AG10803 (cell line): ENCODE measurements at places on chromosomes 7 and 10.

GRCh38 chr10:69902835-69903535 lies 101.3 kb downstream of the COL13A1 start:
- DNase-seq, result no peak

DNA sequence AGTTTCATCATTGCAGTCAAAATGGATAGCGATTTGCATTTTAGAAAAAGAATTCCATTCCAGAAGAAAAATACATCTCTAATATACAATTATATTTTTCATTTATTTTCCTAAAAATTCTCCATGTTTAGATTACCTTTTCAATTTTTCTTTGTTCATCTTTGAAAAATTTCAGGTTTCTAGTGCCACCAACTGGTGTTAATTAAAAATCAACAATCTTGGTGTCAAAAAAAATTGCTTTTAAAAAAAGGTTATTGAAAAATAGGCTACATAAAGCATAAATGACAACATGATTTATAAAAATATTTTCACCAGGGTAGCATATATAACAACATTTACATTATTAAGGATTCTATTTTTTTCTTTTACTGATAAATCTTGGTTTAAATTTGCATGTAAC lies 53.0 kb downstream of the CCDC186 start:
- DNase-seq, result no peak

DNA sequence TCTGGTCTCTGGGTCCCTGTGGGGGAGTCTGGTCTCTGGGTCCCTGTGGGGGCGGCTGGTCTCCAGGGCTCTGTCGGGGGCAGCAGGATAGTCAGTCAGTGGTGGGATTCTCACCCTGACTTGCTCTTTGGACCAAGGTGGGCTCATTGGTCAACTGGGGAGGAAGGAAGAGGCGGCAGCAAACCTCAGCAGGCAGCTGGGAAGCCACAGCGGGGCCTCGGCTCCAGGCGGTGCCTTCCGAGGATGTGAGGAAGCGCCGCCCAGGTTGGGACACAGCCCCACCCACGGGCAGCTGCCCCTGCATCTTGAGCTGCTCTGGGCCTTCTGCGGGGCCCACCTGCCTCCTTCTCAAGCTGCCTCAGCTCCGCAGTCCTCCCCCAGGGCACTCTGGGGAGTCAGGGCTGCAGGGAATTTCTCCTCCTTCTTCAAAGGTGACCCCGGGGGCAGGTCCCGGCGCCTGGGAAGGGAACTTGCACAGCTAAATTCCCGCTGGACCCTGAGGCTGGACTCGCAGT lies 20.4 kb upstream of the KNDC1 start:
- no peak for DNase-seq

DNA sequence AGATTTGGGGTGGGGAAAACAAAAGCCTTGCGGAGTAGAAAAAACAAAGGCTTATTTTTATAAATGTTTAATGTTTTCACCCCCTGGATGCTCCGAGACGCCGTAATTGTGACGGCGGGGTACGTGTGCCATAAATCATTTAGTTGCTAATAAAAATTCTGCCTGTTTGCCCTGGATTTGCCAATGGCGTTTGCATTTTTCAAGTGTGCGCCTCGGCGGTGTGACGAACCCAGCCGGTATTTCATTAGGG lies 2.5 kb upstream of the TNRC18 start:
- DNase-seq, result peak; percentile 87

GRCh38 chr7:80731281-80731680 lies 92.8 kb downstream of the CD36 start:
- no peak for DNase-seq

DNA sequence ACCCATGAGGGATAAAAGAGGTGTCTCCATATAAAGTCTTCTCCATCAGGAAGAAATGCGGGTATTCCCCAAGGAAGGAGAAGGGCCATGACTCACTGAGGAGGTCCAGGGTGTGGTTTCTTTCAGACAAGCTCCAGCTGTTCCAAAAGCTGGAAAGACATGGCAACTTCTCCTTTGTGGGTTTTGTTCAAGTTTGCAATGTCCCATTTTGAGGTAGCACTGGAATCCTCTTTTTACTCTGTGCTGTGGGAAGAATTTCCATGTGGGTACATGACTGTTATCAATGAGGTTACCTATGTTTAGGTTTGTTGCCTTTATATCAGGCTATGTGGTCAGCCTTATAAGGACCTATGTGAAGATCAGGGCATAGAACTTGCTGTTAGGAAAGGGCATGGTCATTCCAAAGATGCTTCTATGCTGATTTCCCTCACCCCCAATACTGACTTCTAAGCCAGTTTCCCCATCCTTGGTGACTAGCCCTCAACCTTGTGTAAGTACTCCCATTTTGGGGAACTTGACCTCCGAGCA lies 697.5 kb downstream of the INHBA start:
- peak; percentile 92 for DNase-seq

- no peak for DNase-seq
Observed at GRCh38 chr7:11261470-11261869, 287.8 kb downstream of the PHF14 start.

GRCh38 chr7:33193308-33193864 lies 64.0 kb downstream of the BBS9 start:
- no peak for DNase-seq

DNA sequence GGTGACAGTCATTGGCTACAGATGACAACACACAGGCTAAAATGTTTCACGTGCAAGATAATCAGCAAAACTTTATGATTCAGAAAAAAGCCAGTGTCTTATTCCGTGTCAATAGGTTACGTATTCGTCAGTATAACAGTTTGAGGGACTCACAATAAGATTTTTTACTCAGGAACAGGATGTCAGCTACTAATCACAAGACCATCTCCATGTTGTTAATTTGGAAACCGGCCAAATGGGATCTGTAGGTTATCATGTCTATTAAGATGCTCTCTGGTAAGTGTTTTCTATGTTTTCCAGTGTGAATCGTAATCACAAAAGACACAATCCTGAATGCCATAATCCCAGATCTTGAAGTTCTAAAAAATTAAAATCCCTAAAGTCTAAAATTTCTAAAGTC lies 197.3 kb downstream of the ETV1 start:
- no peak for DNase-seq

DNA sequence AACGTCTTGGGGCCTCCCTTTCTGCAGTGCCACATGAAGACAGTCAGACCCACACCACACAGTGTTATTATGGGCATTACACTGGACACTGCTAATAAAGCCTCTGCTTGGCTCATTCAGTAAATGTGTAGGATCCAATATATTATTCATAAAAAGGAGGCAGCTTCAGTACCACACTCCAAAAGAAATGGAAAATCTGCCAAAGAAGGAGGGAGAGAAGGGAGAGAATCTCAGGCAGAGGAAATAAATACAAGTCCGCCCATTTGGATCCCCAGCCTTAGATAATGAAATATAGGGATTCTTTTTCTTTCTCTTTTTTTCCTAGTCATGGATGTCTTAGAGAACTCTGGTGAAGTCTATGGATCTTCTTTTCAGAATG lies 162.2 kb downstream of the ELMO1 start:
- no peak for DNase-seq

DNA sequence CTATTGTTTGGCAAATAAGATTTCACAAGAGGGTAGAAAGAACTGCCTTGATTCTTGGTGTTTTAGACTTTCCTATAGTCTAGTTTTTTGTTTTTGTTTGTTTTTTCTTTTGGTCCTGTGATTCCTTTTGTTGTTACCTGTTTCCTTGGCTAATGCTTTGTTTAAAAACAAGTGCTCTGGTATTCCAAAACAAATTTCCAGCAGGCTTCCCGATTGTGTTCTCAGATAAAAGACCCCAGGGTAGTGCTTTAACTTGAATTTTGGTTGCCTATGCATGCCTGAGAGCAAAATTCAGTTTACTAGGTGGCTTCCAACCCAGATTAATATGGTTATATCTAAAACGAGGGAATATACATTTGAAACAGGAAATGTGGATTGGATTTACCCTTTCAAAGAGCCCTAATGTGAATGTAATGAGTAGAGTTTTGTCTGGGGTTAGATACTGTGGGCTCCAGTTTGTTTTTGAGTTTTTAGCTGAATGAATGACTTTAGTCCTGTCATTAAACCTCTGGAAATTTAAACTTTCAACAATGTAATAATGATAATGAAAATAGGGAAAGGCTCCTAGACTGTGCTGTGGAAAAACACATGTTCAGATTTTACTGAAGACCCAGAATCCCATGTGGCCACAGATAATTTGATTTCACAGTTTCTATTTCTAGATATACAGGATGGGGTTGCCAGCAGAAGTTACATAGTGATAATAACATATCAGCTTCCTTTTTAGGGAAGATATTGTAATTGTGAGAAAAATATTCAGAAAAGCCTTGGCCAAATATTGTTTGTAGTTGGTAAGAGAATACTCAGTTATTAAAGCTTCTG lies 23.9 kb downstream of the AUTS2 start:
- DNase-seq, result no peak

DNA sequence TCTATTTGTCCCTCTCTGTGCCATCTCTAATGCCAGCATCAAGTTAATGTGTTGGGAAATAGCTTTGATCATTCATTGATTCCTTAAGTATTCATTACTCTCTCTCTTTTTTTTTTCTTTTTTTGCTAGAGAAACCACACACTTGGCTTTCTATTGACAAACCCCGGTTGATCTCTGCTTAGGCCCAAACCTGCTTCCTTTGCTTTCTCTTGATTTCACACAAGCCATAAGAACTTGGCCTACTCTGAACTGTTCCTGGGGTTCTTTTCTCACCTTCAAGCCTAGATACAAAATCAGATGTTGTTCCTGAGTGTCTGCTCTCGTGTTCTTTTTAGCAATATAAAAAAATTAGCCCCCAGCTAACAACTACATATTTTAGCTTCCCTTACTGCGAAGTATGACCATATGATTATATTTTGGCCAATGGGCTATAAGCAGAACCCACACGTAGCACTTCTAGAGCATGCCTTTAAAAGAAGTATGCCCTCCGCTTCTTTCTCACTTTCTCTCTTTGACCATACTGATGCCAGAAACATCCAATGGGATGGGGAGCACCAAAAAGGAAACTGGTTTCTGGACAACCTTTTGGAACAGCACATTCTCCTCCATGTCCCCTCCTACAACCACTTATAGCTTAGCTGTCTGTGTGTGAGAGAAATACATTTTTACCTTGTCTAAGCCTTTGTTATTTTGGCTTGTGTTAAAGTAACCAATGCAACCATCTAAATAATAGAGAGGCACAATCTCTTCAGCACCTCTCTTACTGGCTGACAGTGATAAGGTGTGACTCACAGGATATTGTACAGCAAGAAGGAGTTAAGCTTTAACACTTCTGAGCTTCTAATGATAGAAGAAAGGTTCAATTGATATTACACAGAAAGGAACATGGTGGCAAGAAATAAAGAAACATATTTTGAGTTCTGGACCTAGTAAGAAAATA lies 96.6 kb upstream of the LRRN3 start:
- no peak for DNase-seq

GRCh38 chr7:69739931-69740431 lies 141.7 kb downstream of the AUTS2 start:
- peak; percentile 78 for DNase-seq

DNA sequence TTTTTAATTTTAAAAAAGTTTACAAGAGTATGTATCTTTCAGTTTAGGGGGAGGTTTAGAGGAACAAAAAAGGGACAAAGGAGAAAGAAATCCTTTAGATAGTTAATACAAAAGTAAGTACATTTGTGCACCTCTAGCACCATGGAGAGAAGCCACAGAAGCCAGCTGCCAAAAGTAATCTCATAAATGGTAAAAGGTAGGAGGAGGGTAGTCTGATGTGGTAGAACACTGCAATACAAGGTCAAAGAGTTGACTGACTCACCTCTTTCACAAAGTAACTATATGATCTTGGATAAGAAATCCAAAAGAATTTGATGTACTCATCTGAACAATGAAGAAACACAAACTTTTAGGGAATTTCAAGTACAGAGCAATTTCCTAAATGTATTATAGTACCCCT lies 68.1 kb downstream of the CNOT4 start:
- peak; percentile 5 for DNase-seq

DNA sequence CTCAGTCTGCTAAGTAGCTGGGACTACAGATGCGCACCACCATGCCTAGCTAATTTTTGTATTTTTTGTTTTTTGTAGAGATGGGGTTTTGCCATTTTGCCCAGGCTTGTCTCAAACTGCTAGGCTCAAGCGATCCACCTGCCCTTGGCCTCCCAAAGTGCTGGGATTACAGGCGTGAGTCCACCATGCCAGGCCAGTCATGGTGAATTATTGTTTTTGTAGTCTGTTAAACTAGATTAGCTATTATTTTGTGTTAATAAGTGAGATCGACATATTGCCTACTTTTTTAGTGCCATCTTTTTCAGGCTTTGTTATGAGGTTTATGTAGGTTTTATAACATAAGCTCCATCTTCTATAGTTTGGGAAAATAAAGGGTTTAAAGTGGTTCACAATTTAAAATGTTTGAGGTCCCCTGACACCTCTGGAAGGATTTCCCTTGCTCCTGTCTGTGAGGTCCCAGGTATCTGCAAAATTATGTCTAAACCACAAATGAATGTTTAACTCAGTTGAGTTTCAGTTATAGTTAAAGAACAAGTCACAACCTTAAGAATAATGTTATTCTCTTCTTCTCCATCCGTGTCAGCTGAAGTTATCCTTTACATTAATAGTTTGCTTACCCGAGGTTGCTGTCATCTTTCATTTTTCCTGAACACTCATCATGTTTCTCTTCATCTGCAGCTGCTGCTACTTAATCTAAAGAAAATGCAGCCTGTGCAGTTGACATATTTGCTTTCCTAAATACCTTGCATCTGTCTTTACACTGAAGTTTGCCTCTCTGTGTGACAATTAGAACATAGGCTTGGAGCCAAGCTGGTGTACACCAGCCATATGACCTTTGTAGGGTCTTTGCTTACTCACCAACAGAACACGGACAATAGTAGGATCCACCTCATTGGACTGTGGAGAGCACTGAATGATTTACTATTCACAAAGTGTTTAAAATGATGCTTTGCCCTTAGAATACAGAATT lies 8.9 kb upstream of the VSTM4 start:
- no peak for DNase-seq

DNA sequence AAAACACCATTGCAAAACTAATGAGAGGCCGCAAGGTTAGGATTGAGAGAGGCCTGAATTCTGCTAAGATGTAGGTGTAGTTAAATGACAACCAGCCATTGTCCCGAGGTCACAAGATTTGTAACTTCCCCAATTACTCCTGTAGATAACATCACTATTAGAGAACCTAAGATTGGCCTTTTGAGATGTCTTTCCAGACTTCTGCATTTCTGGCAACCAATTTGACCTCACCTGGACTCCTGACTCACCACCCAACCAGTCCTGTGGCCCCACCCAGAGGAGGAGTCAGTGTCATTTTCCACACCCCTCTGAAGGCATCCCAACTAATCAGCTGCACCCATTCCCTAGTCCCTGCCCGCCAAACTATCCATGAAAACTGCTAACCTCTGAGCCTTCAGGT lies 115.7 kb downstream of the PRKAG2 start:
- DNase-seq, result no peak
